ENCODE measurements at places on chromosomes 5 and 9.
A peak's percentile ranks its signal among the peaks of the same experiment; 100 is the strongest.

GRCh38 chr9:95366731-95367325 lies 49.3 kb upstream of the FANCC start:
- DNase-seq, result no peak

GRCh38 chr5:137705106-137705505 lies 30.8 kb downstream of the KLHL3 start:
- DNase-seq, result no peak

- no peak for DNase-seq
Measured at GRCh38 chr9:132763574-132763973, 93.3 kb downstream of the GTF3C4 start.

GRCh38 chr5:181173027-181173419 lies 25.6 kb downstream of the OR2V2 start:
- DNase-seq, result no peak

DNA sequence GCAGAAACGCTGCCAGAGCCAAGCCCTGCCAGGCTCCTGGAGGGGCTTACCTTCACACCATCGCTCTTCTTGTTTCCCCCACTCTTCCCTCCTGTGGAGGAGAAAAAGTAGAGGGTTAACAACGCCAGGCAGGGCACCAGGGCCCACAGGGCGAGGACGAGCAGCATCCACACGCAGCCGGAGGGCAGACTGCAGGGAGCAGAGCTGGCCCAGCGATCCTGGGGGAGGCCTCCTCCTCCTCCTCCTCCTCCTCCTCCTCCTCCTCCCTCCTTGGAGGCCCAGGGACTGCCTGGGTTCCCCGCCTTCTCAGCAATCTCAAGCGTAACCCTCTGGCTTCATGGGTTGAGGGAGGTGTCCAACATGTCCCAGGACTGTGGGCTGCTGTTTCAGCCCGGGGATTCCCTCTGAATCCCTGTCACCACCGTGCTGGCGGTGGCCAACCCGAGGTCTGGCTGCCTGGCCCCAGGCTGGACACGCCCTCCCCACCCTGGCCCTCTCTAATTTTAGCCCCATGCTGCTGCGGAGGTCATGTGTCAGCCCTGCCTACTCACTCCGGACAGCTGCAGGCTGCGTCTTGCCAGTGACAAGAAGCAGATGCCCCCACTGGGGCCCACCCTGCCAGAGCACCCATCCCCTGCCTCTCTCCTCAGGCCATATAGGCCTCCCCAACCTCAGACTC lies 44.3 kb downstream of the CAMK2A start:
- no peak for DNase-seq

DNA sequence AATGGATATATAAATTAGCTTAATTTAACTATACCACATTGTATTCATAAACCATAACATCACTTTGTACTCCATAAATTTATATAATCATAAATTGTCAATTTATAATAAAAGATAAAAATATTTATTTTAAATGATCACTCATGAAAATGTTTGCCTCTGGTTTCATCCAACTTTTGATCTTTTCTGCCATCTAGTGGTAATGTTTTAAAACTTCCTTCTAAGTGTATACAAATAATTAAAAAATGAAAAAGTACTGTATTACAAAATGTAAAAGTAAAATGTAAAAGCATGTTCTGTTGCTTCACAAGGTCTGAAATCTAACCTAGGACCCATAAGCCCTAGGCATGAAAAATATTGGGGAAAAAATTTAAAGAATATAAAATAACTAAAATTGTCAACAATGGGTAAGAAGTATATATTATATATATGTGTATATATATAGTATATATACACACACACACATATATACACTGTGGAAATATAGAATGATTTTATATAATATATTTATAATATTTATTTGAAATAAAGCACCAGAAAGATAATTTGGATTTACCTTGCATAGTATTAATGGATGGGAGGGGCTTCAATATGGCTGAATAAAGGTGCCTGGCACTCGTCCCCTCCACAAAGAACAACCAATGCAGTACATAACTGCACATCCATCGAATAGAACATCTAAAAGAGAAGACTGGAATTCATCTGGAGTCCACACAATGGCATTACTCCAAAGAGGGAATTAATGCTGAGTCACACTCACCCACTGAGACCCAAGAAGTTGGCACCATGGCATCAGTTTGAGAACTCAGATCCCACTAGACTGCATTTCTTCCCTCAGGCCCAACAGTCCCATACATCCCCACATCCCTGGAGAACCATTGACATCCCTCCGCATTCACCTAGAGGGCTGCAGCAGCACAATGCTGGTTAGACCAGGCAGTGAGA lies 32.5 kb downstream of the ANXA1 start:
- DNase-seq, result peak; percentile 53

Measured in fibroblast of skin of scalp (primary cell).